ENCODE measurements at places on chromosomes 12 and 14. TPM values are rescaled to one million over a fixed set of nuclear protein-coding genes. Genes with fewer than 3 reads are reported as not detected.

The POTEM gene
- total RNA-seq = not detected

The CDCA3 gene
- 1.3 TPM for total RNA-seq

The PLA2G1B gene
- 33.9 TPM for total RNA-seq

The TSHR gene
- total RNA-seq = not detected

The KRT81 gene
- 0.20 TPM for total RNA-seq

GRCh38 chr12:91662021-91662420, 479.4 kb upstream of the DCN start:
- DNase-seq = no peak

DNA sequence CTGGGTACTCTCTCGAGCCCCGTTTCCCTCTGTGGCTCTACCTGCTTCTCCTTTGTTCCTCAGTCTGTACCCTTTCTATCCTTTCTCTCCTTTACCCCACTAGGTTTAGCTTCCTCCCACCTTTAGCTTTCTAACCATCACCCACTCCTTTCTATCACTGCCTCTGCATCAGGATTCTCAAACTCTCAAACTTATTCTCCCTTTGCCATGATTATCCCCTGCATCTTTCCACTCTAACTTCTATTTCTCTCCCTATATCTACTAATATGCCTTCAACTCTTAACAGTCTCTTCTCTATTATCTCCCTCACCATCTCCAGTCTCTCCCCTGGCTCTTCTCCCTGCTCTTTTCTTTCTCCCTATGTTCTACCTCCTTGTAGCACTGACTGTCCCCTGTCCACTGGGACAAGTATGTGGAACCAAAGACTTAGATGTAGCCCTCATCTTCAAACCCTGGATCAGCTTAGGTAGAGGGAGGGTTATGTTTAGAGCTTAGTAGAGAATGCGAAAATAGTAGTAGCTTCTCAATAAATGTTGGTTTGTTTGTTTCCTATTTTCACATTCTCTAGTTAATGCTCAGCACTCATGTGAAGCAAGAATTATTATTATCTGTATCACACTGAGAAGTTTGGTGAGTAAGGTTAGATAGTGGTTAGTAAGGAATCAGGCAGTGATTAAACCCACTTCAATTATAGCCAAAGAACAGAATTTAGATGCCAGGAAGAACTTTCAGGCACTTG, 3.4 kb downstream of the GDF11 start:
- DNase-seq = no peak

DNA sequence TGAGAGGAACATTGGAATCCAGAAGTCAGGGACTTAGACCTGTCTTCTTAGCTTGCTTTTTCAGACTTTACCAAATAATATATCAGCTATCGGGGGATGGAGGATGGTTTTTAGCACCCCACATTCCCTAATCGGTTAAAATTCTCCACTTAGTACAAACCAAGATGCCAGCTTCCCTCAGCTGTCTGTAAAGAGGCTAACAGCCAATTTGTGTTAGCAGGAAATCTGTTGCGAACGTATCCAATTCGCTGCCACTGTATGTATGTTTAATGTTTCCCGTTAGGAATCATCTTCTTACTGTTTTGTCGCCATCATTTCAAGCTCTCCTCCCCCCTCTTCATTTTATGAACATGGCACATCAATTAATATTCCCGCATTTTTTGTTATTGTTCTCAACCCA, 289.0 kb downstream of the BCL11B start:
- no peak for DNase-seq

- DNase-seq = peak; percentile 86
Measured at GRCh38 chr14:104968153-104968527, 10.0 kb downstream of the AHNAK2 start.

GRCh38 chr12:106759526-106760183, 14.8 kb upstream of the RIC8B start:
- DNase-seq = no peak

DNA sequence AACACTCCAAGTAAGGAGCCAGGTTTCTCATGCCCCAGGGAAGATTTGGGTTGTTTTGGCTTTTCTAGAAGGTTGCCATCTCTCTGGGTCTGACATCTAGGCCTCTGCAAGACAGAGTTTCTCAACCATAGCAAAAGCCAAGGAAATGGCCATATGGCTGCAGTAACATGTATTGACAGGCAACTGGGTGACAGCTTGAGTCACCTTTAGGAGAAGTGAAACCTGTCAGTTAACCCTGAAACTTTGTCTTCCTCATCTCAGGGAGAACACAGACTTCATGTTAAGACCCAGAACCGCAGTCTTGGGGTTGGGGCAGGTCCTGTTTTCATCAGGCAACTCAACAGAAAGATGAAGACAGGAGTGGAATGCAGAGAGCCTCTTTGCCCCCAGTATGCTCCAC, 46.0 kb upstream of the PLBD1 start:
- no peak for DNase-seq

DNA sequence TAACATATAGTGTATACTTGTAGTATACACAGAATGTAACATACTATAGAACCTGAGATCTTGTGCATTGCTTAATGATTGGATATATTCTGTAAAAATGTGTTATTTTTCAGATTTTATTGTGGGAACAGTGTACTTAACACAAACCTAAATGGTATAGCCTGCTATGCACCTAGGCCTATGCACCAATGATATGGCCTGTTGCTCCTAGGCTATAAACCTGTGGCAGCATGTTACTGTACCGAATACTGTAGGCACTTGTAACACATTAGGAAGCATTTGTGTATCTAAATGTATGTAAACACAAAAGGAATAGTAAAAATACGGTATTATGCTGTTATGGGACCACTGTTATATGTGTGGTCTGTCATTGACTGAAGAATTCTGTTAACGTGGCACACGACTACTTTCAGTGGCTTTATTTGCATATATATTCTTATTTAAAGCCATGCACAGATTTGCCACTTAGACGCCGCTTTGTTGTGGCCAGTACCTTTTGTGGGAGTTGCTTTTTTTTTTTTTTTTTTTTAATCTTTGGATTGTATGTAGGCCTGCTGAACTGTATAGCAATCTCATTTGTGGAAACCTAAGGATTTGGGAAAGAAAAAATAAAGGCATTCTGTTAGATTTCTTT, 7.4 kb downstream of the PAPOLA start:
- DNase-seq = no peak

GRCh38 chr12:104720339-104721038, 237.6 kb downstream of the SLC41A2 start:
- peak; percentile 63 for DNase-seq

GRCh38 chr12:32010631-32011336, 51.6 kb downstream of the RESF1 start:
- DNase-seq = no peak

Data from lung (tissue), 17 donors.